GM13976 (cell line): ENCODE measurements at places on chromosomes 4 and X.
A peak's percentile ranks its signal among the peaks of the same experiment; 100 is the strongest.

- no peak for DNase-seq
These were observed 57.0 kb downstream of the RTL9 start for GRCh38 chrX:110415440-110416170.

DNA sequence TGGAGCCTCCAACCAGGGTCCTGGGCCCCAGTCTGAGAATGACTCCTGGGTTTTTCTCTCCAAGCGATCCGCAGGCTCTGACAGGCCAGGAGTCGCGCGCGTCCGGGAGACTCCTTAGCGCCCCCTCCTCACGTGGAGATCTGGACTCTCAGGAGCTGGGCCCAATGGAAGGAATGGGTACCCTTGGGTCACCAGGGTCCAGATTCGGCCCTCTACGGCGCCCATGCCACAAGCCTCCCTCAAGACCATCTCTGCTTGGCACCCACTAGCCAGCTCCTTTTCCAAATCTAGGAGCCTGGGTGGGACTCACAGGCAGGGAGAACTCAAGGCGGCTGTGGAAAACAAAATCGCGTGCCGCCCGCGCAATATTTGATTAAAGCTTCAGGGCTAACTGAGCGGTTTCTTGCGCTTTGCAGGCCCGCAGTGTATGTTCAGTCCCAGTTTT, 7.1 kb downstream of the HAND2 start:
- peak; percentile 27 for DNase-seq

- no peak for DNase-seq
These were observed 56.5 kb downstream of the LIMCH1 start for GRCh38 chr4:41594432-41594831.

GRCh38 chrX:38859602-38860001, 58.3 kb downstream of the MID1IP1 start:
- DNase-seq = no peak

- no peak for DNase-seq
These were observed 116.1 kb upstream of the ZNF827 start for GRCh38 chr4:146054676-146055075.

GRCh38 chr4:100294356-100294755, 104.1 kb upstream of the DDIT4L start:
- no peak for DNase-seq

DNA sequence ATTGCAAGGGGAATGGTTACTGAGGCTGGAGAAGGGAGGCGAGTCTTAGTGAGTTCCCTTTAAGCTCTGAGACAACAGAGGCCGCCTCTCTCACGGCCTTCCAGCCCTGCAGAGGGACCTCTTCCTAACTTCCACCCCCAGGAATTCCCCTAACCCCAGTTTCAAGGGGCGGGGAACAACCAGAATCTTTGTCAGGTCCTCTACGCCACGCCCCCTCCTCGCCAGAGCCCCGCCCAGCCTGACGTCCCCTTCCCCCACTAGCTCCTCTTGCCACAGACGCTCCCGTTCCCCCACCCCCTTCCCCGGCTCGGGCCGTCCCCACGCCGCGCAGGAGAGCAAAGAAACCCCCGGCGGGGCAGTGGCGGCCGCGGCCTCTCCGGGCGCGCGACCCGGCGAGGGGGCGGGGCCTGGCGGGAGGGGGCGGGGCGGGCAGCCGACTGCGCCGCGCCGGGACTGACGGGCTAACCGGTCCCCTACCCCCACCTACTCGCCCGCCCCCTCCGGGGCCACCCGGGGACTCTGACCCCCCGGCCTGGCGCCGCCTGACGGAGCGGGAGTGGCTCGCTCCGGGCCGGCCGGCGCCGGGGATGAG, 12.3 kb upstream of the TMEM156 start:
- peak; percentile 90 for DNase-seq

- no peak for DNase-seq
These were observed 44.6 kb upstream of the LINC00632 start for GRCh38 chrX:140664939-140665338.

DNA sequence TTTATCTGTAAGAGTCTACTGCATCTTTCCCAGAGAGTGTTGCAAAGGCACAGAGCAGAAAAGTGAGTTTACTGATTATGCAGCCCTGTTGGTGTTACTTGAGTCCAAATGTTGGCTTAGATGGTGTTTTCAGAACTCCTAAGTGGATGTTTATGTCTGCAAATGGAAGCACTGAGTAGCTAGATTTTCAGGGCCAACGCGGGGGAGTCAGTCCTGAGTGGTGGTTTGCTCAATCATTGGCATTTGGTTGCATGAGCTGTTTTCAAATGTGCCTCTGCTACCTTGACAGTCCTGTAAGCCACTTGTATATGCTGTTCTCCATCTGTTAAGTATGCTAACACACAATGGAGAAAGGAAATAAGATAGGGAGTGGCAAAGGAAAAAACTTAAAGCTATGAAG, 45.4 kb downstream of the MAMLD1 start:
- DNase-seq = no peak

DNA sequence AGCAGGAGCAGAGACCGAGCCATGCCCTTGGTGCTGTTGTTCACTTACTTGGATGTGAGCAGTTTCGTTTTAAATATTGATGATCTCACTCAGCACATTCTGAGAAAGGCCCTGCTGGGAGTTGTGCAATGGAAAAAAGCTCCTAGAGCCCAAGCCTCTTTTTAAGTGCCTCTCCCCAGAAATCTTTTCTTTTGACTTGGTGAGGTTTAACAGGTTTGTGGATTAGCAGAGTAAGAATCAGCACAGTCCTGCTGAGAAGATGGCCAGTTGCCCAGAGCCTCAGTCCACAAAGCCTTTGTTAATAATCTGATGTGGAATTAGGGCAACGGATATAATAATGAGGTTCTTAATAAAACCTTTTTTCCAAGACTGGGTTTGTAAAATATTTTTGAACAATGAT, 157.5 kb upstream of the ATP6AP2 start:
- DNase-seq = no peak

GRCh38 chr4:5638316-5638715, 70.0 kb downstream of the EVC2 start:
- DNase-seq = no peak

- DNase-seq = no peak
These were observed 19.2 kb upstream of the SPON2 start for GRCh38 chr4:1191621-1192020.

DNA sequence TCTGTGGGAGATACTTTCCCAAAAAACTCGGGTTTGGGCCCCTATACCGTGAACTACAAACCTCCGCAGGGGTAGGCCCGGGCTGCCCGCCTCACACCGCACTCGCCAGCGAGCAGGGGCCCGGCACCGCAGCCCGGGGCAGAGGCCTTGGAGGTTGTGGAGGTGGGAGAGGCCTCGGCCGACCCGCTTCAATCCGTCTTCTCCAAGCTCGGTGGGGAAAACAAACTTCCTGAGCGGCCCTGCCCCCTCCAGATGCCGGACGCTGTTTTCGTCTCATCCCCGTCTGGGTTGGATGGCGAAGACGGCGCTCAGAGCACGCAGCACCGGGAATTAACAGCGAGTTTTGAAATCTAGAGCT, 442 bp upstream of the MCUB start:
- peak; percentile 42 for DNase-seq

DNA sequence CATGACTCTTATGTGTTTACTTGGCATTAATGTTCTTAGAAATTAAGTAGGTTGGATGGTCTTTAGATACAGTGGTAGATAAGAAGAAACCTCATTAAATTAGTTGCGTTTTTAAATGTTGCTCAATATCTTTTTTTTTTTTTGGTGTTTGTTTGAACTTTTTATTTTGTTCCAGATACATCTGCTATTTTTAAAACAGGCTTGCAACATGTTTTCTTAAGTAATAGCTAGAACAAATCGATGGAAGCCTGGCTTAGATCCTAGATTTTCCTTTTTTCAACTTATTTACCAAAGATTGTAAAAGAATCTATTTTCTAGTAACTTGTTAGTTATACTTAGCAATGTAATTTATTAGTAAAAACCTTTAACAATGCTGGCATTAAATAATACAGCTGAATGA, 9.3 kb downstream of the CNKSR2 start:
- DNase-seq = no peak

DNA sequence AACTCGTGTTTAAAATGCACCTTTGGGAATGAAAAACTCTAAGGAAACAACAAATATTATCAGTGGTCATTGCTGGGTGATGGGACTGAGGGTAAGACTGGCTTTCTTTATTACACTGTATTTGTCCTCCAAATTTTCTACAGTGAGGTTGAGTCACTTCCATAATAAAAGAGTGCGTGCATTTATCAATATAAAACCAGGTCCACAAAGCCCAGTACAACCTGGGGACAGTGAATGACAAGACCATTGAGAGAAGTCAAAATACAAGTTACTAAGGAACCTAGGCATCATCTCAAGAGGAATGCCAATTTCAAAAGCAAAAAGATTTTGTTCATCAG, 76.4 kb downstream of the MAGED4 start:
- no peak for DNase-seq

GRCh38 chrX:151974336-151975227, at the start of gene GABRE:
GABRE (minus strand) TSS chrX:151974676; CDS start chrX:151974625, 51 bp downstream.
- DNase-seq = no peak

- DNase-seq = no peak
These were observed 63.1 kb downstream of the RTL9 start for GRCh38 chrX:110421500-110422455.

GRCh38 chr4:165519591-165519990, 140.8 kb downstream of the CPE start:
- no peak for DNase-seq

- DNase-seq = no peak
These were observed 138.9 kb upstream of the INPP4B start for GRCh38 chr4:142984871-142985585.

DNA sequence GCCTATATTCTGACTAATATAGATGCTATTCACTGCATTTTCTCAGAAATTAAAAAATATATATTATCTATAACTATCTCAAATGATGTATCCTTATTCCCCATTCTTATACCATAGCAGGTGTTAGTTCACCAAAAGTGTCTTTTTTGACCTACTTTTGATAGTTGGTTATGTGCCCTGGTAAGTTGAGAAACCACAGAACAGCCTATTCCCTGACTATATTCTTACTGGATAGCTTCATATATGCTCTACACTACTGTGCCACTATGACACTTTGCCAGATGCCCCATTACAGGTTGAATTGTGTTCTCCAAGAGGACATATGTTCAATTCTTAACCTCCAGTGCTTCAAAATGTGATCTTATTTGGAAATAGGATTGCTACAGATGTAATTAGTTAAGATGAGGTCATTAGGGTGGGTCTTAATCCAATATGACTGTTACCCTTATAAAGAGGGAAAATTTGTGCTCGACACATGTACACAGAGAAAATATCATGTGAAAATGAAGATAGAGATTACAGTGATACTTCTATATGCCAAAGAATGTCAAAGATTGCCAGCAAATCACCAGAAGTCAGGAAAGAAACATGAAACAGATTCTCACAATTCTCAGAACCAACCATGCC, 76.1 kb downstream of the LRBA start:
- no peak for DNase-seq

DNA sequence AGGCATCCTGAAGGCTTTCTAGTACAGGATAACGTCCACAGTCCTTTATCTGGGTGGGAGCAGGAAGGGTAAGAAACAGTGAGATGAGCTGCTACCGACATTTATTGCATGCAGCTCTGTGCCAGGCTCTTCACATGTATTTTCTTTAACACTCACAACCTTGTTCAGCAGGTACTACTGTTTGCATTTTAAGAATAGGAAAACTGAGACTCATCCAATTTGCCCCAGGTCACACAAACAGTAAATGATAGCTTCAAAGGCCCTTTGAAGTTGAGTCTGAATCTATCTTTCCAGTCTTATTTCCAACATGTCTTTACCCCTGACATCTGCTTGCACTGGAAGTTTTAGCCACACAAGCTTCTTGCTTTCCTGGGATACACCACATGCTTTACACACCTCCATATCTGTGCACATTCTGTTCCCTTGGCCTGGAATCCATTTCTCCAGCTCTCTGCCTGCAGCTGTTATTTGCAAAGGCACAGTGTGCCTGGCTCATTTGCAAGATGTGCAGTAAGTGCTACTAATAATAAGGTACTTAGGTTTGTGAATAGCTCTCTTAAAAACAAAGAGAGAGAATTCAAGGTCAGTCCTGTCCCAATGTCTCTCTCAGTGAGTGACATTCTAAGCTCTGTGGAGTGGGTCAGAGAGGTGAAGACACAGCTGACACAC, 61.2 kb downstream of the METTL14 start:
- DNase-seq = no peak

DNA sequence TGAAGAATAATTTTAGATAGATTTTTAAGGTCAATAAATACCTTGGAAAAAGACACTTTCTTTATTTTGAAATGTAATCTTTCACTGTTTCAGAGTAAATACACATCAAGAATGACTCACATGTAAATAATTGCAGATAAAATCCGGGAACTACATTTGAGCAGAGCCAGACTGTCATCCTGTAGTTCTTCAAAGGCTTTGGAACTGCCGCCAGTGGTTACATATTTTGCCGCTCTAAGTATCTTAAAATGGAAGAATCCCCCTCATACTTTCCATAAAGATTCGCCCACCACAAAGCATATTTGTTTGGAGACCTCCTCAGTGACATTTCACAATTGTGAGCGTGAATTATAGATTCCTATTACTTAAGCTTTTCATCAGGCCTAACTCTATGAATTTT, 607.8 kb upstream of the ZFP42 start:
- DNase-seq = no peak

GRCh38 chr4:26905172-26905571, 44.5 kb downstream of the STIM2 start:
- DNase-seq = no peak

DNA sequence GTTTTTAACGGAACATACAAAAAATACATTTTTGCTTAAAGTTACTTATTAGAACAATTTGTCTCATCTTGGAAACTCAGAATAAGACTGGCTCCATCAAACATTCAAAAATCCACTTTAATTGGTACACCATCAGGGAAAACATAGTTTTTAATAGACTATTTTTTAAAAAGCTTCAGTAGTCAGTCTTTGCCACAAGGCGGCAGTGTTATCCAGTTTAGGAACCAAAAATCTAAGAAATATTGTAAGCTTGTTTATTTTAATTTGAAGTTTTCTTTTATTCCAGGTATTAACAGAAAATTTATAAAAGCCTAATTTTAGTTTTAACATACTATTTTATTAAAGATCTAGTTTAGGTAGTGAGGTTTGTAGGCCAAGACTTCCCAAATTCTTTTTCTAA, 107.7 kb downstream of the APOOL start:
- no peak for DNase-seq

GRCh38 chr4:150411520-150411919, 170.4 kb upstream of the MAB21L2 start:
- no peak for DNase-seq

GRCh38 chrX:44906041-44906440, 33.1 kb downstream of the KDM6A start:
- DNase-seq = no peak

- peak; percentile 63 for DNase-seq
These were observed 26.9 kb downstream of the AFF1 start for GRCh38 chr4:86961605-86962295.

DNA sequence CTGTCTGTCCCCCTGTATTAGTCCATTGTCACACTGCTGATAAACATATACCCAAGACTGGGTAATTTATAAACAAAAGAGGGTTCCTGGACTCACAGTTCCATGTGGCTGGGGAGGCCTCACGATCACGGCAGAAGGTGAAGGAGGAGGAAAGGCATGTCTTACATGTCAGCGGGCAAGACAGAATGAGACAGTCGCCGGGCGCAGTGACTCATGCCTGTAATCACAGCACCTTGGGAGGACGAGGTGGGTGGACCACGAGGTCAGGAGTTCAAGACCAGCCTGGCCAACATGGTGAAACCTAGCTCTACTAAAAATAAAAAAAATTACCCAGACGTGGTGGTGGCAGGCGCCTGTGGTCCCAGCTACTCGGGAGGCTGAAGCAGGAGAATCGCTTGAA, 24.7 kb downstream of the IL3RA start:
- no peak for DNase-seq

- no peak for DNase-seq
These were observed 547.5 kb upstream of the CT83 start for GRCh38 chrX:117010243-117010642.
